ENCODE measurements at places on chromosomes 1 and 21.
A peak's percentile ranks its signal among the peaks of the same experiment; 100 is the strongest.

DNA sequence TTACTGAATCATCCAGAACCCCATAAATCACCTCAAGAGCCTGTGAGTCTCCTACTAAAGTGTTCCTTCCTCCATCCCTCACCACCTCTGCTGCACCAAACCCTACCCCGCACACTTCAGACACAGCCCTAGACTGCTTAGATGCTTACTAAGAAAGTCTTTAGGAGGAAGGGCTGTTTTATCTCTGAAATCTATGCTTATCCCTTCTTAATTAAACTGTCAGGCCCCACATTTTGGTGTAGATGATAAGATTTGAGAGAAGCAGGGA, 216.8 kb upstream of the SGIP1 start:
- no peak for DNase-seq

DNA sequence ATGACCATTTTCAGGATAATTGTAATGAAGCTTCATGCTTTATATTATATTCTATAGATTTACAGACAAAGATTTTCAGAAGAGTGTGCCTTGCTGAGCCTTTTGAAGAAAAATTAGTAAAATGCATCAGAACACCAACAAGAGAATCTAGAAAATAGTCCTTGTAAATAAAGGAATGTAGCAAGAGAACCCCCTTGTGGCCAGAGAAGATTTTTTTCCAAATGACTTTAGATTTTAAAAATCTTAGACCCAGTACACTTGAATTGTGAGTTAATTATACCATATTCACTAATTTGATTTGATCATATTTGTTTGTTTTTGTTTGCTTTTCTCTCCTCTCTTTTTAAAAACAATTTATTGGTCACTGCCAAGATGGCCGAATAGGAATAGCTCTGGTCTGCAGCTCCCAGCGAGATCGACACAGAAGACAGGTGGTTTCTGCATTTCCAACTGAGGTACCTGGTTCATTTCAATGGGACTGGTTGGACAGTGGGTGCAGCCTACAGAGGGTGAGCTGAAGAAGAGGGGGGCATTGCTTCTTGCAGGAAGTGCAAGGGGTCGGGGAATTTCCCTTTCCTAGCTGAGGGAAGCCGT, 12.8 kb upstream of the IFI44L start:
- DNase-seq = no peak

DNA sequence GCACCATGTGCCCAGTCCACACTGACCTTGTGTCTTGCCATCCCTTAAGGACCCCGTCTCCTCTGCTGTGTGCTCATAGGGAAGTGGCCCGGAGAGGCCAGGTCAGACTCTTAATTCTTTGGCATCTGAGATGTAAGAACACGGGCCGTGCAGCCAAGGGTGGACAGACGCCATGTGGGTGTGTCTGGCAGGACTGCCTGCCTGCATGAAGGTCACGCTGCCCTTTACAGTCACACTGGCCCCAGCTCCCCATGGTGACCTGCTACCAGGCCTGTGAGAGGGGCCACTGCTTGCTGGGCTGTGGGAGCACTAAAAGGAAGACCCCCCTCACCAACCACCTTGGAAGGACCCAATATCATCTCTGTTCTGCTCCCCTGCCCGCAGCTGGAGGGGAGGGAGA, 17.7 kb downstream of the DHRS3 start:
- DNase-seq = no peak

DNA sequence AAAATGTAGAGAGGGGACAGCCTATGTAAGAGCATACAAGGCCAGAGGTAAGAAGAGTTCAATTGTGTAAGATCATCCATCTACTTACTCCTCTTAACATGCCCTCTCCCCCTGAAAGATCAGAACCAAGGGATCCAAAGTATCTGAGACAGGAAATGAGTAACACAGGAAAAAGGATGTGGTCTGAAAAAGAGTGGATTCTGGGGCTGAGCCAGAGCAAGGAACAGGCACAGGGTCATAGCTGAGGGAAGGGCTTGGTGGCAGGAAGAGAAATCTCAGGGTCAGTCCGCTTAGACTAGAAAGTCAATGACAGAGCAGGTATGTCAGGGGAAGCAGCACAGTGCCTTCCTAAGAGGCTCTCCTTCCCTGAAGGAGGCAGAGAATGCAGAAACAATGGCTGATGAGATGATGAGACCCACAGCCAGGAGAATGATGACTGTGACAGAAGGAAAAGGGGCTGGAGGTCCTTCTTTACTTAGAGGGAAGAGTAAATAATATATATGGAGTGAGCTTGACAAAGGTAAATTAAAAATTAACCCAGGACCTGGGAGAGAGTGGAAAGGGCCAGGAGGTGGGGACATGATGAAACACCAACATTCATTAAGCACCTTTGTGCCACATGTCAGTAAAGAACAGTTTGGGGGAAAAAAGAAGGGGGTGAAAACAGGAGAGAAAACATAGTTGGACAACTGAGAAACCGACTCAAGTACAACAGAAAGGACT, 26.2 kb upstream of the A3GALT2 start:
- DNase-seq = peak; percentile 69

DNA sequence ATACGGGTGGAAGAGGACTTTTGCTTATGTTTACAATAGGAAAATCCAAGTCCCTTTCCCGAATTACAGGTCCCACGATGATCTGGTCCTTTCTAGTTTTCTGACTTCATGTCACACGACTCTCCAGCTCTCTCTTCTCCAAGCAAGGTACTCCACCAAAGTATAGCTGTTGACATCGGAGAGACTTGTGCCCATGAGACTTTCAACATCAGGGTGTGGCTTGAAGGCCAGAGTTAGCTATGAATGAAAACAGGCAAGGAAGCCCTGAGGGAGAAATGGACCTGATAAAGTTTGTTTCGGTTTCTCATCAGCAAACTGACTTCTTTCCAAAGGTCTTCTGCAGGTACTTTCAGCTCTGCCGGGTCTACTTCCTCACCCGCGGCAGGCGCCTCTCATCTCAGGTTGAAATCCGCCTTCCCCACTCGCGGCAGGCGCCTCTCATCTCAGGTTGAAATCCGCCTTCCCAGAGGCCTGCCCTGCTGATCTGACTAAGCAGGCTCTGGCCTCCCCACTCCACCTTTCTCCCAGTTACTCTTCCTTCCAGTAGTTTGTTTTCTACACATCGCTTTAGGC, 2.1 kb upstream of the PER3 start:
- DNase-seq = no peak

- DNase-seq = no peak
These were observed 58.0 kb downstream of the ACP6 start for GRCh38 chr1:147612366-147612765.

GRCh38 chr1:160291248-160292220, 6.6 kb upstream of the PEX19 start:
- DNase-seq = peak; percentile 21

DNA sequence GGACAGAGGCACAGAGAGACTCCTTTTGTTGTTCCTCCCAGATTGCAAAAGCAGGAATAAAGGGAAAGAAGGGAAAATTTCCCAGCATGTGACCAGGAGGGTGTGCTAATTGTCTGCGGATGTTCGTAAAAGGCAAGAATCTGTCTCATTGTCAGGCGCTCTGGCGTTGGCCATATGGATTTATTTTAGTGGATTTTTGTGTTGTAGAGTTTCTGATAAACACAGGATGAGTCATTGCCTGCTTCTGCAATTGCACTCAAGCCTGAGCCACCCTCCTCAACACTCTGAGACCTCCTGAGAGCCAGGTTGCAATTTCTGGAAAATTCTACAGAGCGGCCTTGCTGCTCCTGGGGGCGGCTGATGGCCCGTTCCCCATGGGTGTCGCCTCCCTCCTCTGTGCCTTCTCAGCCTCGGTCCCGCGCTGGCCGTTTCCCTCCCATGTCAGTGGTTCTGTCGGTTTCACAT, 227.7 kb downstream of the KAZN start:
- peak; percentile 46 for DNase-seq

DNA sequence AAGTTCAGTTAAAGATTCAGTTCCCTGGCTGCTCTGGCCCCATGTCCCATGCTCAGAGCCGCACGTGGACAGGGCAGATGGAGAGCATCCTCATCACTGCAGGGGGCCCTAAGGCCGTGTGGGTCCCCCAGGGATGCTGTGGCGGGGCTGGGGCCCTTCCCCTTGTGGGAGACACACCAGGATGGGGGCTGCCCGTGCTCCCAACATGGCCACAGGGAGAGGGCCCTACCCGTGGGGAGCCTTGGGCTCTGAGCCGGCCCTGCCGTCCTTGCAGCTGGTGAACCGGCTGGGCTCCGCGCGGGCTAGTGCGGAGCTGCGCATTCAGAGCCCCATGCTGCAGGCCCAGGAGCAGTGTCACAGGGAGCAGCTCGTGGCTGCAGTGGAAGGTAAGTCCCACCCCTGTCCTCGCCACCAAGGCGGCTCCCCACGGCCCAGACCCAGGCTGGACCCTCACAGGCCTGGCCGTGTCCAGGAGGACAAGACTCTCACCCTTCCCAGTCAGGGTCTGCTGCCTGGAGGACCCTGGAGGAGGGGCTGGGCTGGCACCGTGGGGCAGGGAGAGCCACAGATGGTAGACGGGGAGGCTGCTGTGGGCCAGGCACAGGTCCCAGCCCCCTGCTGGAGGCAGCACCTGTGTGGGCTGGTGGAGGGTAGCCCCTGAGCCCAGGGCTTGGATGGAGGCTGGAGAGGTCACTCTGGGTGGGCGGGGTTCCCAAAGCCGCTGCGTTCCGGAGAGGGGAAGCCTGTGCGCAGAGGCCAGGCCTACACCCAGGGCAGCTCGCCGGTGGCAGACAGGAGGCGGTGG, 53.8 kb downstream of the TRIM11 start:
- no peak for DNase-seq

DNA sequence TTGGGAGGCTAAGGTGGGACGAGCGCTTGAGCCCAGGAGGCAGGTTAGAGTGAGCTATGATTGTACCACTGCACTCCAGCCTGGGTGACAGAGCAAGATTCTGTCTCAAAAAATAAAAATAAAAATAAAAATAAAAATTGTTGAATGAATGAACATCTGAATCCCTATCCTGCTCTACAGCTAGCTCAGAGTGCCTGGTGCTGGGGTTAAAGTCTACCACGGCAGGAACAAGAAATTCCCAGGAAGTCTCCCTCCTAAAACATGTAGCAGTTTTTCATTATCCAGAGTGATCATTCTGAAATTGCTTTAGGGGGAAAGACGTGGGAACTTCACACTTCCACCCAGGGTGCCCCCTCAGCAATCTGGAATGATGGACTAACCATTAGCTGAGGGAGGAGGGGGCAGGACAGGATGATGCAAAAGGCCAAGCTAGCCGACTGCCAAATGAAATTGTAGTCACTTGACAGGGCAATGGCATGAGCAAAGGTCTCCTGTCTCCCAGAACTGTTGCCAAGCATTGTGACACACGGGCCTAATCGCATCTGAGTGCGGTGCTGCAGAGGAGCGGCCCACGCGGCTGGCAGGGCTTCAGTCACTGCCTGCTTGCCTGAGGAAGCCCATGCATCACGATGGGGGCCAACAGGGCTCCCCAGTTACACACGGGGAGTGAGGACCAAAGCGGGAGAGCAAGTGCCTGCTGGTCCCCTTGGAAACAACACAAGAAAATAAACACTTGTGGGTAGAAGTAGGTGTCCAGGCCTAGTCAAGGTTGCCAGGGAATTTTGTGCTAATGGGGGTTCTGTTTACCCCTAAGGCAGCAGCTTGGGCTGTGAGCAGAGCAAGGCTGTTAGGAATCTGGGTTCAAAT, 85.7 kb downstream of the NENF start:
- no peak for DNase-seq

DNA sequence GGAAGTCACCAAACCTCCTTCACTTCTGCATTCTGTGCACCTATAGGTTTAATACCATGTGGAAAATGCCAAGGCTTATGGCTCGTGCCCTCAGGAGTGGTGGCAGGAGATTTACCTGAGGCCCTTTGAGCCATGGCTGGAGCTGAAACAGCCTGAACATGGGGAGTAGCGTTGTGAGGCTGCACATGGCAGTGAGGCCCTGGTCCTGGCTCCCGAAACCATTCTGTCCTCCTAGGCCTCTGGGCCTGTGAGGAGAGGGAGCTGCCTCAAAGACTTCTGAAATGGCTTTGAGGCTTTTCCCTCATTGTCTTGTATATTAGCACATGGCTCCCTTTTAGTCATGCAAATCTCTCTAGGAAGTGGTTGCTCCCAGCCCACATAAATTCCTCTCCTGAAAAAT, 20.6 kb downstream of the PTGFR start:
- DNase-seq = no peak

GRCh38 chr1:14320986-14321385, 277.5 kb upstream of the KAZN start:
- no peak for DNase-seq

DNA sequence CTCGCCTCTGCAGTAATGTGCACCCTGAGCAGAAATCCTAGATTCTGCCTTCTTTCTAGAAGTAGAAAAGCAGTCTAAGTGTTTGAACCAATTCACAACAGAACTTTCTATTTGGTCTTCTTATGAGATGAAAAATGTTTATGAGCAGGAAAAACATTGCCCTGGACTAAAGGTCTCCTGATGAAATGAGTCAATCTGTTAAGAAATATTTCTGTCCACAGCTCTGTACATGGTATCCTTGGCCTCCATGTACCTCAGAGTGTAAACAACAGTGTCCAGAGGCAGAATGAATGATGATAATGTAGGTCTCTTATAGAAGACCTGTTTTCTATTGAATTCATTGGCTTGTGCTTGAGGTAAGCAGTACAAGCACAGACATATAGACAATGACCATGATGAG, 6.2 kb upstream of the APCS start:
- no peak for DNase-seq

DNA sequence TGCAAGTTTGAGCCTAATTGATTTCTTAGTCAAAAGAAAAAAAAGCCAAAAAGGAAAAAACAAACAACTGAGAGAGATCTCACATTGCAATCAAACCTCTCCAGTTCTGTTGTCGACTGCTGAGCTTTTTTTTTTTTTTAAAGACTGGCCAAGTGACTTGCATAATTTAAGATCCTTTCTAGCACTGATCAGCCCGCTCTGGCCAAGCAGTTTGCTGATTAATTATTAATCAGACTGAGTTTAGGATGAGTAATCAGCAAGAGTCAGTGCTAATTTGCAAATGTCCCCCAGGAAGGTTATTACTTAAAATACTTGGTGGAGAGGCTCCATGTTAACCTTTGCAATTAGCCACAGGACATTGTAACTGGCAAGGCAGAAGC, 39.3 kb downstream of the HMGB4 start:
- no peak for DNase-seq

DNA sequence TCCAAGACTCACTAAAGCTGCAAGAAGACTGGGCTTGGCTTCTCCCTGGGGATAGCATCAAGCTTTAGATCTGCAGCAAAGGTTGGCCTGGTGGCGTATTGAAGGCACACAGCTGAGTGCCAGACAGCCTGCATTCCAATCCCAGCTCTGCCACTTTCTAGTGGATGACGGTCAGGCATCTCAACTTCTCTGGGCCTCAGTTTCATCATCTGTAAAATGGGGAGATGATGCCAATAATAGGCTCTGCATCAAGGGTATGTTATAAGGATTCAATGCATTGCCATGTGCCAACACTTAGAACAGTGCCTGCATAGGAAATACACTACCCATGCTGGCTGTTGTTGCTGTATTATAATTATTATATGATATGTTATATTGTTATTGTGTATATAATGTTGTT, 220.4 kb downstream of the NPHP4 start:
- no peak for DNase-seq
